ENCODE measurements at places on chromosomes 2 and 18.

DNA sequence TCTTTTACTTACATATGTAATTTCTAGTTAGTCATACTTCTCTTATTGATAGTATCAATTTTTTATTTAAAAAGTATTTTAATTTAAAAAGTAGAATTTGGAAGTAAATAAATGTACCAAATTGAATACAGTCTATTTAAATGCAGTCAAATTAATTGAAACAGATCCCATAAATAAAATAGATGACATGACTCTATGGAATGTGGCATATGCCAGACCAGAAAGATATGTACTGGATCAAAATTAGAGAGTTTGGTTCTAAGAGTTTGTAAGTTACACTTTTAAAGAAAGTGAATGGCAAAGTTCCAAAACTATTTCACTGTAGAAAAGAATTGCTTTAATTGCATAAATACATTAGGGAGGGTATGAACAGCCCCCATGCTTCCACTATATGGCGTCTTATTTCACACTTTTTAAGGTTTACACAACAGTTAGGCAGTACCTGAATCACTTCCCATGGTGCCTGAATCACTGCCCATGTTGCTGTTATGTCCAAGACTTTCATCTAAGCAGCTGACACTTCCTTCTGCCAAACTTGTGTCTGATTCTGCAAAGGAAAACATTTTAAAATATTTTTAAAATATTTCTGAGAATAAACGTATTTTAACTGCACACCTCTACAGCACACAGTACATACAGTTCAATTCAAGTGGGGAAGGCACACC is 25.2 kb downstream of the IFIH1 start:
- no peak for DNase-seq

DNA sequence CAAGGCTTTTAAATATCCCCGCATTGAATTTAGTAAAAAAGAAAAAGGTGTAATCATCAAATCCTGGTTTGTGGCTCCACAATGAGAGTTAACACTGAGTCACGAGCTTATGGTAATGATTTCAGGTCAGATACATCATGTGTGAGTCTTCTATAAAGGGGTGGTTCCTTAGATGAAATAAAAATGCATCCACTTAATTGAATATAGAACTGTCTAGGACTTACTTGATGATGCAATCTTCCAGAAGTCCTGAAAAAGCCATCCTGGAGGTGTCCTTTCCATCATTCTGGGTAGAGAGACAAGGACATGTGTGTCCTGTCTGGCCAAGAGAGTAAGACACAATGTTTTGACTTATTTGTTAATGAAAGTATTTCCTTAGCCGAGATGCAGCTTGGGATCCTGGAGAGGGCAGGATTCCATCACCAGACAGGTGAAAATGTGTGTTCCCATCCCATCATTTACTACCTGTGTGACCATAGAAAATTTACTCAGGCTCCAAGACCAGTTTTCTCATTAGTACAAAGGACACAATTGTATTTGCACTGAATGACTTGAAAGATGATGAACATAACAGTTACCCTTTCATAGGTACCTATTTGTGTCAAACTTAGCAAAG is 1539.8 kb upstream of the PIK3C3 start:
- no peak for DNase-seq

- DNase-seq: peak; percentile 31
Observed at GRCh38 chr2:134491771-134492441, 226.9 kb downstream of the TMEM163 start.

DNA sequence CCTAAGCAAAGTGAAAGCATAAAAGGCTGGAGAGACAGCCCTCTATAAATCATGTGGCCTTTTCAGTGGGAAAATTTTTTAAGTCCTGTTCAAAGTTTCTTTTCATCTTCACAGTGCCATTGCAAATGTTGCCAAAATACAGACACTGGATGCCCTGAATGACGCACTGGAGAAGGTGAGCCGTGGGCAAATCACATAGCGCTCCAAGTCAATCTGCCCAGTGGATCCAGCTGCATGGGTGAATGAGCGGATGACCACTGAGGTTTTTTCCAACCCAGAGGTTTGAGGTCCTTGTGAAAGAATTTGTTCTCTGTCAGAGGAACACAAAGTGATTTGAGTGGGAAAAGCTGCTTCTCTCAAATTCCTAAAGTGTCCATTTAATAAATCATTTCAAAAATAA is 11.8 kb downstream of the DAPL1 start:
- DNase-seq: no peak

GRCh38 chr2:29705616-29706015 is 215.8 kb downstream of the ALK start:
- DNase-seq: no peak

DNA sequence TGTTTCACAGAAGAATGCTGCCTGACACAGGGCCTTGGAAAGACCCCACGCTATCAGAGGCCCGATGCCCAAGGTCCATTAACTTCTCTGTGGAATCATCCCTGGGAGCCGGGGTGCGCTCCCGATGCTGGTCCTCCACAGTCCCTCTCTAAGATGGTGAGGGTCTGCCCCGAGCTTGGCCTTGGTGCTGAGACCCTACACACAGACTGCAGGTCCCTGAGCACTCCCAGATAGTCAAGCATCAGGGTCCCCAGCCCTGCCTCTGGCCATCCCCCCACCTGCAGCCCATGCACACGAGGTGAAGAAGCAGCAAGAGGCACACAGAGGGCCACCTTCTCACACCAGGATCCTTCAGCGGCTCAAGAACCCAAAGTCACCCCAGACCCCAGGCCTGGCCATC is 263.3 kb downstream of the MYCN start:
- DNase-seq: no peak

DNA sequence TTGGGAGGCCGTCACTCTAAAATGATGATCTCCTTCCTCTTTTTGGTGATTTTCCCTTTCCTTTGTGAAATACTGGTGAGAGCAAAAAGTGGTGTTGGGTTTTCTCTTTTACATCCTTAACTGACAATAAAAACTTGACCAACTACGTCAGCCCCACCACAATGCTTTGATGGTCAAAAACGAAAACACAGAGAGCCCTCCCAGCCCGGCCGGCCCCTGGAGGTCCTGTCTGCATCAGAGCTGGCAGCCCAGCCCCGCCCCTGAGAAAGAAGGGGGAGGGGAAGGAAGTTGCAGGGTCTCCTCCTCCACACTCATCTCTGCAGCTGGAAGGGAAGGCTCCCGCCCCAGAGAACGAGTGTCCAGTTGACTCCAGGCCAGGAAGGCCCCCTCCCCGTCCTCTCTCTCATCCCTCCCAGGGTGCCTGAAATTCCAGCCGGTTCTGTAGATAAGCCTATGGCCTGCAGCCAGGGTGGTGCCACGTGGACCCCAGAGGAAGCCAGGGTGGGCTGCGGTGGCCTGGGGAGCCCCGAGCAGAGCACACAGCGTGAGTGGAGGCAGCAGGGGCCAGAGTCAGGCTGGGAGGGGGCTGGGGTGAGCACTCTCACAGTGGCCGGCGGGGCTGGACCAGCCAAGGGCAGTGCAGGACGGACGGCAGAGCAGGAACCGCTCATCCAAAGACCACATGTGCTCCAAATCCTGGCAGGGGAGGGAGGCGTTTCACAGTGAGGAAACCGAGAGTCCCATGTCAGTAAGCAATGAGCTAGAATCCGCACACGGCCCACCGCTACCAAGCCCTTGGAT is 19.8 kb downstream of the BIN1 start:
- DNase-seq: no peak

- no peak for DNase-seq
Observed at GRCh38 chr2:164780611-164781178, 60.9 kb downstream of the COBLL1 start.

GRCh38 chr2:100321179-100321865 is 979 bp downstream of the LONRF2 start:
- DNase-seq: peak; percentile 57

DNA sequence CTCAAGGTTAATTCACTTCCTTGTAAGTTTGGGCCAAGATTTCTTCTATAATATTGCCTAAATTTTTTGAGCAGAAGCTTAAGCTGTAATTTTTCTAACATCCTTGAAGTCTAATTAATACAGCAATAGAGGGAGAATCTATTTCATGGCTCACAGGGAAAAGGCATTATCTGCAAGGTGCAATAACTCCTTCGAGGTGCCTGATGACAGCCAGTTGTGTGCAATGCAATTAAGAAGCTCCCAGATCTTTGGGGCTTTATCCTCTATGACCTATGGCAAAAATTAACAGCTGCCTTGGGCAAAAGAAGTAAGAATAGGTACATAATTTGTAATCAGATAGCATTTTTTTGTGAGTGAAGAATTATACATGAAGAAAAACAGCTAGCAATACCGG is 554.6 kb upstream of the SALL3 start:
- no peak for DNase-seq

- DNase-seq: no peak
Observed at GRCh38 chr18:48942554-48943261, 8.1 kb downstream of the SMAD7 start.

GRCh38 chr2:73418343-73418742 is 32.7 kb downstream of the ALMS1 start:
- no peak for DNase-seq

DNA sequence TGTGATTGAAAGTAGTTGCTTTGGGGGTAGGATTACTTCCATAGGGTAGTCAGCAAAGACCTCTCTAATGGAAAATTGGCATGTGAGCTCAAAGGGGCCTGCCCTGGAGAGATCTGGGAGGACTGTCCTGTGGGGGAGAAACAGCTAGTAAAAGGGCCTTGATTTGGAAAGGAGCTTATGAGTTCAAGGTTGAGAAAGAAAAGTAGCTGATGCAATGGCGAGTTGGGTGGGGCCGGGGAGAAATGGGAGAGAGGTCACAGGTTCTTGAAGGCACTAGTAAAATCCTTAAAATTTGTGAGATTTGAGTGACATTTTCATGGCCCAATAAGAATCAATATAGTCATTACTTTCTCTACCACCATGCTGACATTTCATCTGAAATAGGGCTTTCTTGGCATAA is 82.0 kb upstream of the CCDC195 start:
- no peak for DNase-seq

GRCh38 chr2:159133797-159134196 is 152.7 kb downstream of the WDSUB1 start:
- DNase-seq: no peak

DNA sequence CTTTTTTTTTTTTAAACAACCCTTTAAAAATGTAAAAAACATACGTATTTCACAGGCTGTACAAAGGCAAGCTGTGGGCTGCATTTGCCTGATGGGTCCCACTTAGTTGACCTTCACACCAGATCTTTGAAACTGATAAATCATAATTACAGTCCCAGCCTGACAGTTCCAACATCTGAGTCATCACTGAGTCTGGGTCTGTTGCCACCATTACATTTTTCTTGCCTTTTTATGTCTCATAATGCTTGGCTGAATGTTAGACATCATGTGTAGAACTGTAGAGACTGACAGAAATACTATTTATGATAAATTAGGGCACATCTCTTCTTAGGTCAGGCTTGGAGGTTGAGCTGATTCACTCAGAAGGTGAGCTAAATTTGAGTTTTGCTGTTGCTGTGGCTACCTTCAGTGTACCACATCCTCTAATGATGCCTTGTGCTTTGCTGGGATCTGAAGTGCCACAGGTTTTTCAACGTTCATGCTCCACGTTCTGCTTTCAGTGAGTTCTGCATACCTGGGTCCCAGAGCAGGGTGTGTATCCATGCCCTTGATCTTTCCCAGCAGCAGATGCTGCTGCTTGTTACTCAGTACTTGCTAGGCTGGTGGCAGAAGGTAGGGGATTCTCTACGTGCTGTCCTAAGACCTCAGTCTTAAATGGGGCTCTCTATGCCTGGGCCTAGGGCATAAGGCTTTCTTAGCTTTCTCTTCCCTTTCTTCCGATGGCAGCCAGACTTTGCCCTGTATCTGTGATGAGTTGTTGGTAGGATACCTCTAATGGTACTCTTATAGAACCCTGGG is 160.6 kb upstream of the SMAD7 start:
- DNase-seq: no peak

DNA sequence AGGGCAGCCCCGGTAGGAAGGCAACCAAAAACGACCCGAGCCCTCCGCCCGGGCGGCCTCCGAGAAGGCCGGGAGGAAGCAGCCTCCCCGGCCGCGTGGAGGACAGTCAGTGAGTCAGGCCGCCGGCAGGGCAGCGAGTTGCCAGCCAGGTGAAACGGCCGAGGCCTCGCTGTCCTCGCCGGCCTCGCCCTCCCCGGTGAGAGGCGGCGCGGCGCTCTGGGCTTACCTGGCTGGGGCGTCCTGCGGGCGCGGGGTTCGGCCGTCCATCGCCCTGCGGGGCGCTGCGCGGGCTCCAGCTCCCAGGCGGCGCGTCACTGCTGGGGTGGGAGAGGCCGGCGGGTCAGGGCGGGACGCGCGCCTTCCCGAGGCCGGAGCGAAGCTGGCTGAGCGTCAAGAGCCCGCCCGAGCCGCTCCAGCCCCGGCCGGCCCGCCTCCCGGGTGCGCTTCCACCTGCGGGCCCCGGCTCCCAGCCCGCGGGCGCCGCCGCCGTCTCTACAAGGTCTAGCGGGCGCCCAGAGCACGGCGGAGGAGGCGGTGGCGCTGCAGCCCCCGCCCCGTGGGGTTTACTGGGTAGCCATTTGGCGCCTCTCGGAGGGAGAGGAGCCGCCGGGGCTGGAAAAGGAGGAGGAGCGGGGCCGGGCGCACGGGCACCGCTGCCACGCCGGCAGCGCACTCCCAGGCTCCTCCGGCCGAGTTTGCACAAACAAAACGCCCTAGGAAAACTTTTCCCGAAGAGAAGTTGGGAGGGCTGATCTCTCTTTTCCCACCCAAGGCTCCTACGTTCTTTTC is 499 bp downstream of the COBLL1 start:
- peak; percentile 55 for DNase-seq
